Fibroblast of the aortic adventitia (primary cell): ENCODE measurements at places on chromosomes 4 and X.

DNA sequence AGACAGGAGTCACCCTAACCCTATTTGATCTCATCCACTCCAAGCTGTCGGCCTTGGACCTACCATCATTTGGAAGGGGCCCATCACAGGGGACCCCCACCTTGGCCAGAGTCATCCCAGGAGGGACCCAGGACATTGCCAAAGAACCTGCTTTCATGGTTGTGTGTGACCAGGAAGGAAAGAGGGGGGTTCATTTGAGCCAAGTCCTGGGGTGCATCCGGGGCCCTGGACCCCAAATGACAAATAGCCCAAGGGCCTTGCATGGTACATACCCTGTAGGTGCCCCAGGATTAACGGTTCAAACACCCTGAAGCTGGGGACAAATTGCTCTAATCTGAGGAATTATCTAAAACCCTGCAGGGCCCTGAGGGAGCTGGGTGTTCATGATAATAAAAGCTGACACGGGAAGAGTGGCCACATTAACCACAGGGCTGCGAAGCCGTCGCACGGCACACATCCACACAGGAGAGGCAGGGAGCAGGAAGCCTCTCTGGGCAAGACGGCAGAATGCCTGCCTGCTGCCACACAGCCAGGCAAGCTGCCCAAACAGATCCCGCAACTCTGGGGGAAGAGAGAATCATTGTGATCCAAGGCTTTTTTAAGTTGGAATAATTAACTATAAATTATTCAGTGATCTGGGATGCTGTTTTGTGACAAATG lies 28.2 kb upstream of the PPP2R2C start:
- no peak for DNase-seq

- no peak for DNase-seq
These were observed 502.9 kb upstream of the PCDH10 start for GRCh38 chr4:132646186-132646585.

DNA sequence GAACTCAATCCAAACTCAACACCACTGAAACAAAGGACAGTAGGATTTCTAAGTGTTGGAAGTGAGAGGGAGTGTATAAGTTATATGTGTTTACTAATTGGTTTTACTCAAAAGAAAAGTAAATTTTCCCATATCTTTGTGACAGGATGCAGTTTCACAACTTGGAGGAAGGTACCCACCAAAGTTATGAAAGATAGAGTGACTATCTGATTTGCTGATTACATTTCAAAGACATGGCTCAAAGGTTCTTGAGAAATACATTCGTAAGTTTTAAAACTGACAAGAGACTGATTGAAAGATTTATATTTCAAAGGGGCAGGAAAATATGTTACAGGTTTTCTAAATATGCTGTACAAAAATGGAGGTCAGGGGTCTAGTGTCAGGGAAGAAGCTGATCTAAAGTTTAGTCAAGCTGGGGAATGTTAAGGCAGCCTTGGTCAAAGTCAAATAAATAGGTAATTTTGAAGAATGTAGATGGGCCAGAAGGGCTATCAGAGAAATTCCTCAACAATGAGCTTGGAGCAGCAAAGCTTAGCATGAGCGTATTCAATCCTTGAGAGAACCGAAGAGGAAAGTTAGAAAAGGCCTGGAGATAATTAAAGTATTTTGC lies 9.7 kb upstream of the COMMD8 start:
- DNase-seq = no peak

- DNase-seq = peak; percentile 72
These were observed 49.5 kb downstream of the RGS12 start for GRCh38 chr4:3342182-3342854.

GRCh38 chrX:45758319-45758718 lies 557.6 kb upstream of the DIPK2B start:
- DNase-seq = peak; percentile 91

DNA sequence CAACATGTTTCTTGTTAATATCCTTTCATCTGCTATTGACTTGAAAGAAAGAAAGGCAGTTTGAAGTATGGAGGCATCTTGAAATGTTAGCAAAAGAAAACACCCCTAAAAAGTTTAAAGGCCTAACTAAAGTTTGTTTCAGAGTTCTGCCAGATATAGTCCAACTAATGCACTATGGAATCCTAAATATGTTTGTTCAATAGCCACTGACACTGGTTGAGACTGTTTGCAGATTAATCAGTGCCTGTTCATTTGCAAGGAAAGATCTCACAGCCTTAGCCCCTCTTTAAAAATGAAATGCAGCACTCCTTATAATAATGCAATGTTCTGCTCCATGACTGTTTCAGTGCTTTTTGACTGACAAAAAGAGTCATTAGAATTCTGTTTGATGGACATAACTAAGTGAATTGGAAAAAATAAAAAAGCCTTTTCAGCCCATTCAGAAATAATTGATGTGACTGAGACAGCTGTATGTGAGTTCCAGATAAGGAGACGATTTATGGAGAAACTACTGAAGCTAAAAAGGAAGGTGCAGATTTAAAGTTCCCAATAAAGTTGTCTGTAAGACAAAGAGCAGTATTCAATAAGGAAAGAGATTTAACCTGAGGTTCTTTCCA lies 192.0 kb downstream of the PCDH7 start:
- DNase-seq = peak; percentile 43

- no peak for DNase-seq
These were observed 75.1 kb downstream of the TSPAN5 start for GRCh38 chr4:98583265-98583664.

- DNase-seq = no peak
These were observed 50.6 kb upstream of the SHOX start for GRCh38 chrX:580030-580429.

DNA sequence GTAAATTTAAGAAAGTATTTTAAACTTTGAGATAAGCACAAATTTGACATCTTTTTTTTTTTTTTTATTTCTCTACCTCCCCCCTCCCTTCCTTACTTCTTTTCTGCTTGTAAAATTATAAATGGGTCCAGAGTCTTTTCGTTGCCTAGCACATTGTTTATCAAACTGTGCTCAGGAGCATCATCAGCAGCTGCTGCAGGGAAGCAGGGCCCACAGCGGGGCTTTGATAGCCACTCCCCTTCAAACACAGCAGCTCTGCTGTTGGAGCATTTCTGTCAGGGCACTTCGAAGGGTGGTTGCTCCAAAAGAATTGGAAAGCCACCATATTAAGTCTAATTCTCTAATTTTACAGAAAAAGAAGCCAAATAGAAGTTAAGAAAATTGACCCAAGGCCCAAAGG lies 588.3 kb downstream of the SPRY1 start:
- DNase-seq = peak; percentile 52

DNA sequence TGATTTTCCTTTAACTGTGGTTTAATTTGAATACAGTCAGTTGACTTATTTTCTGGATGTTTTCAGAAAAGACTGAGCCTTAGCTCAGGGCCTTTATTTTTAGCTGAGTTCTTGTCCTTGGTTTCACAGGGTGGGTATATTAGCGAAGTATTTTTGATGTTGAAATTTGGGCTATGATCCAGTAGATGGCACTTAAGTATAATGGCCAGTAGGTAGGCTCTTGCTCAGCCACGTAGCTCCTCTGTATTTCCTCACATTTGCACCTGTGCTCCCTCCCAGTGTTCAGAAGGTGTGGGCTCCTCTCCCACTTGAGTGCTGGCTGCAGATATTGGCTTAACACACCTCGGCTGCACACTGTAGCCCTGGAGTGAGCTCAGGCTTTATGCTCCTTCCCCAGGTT lies 549.9 kb upstream of the AMOT start:
- DNase-seq = no peak

GRCh38 chrX:65900850-65901844 lies 138.7 kb downstream of the VSIG4 start:
- DNase-seq = no peak

GRCh38 chr4:5465529-5465928 lies 242.8 kb downstream of the EVC2 start:
- DNase-seq = no peak

- DNase-seq = no peak
These were observed 18.0 kb downstream of the TRAPPC2 start for GRCh38 chrX:13716455-13716854.

GRCh38 chrX:56309881-56310280 lies 77.7 kb downstream of the KLF8 start:
- DNase-seq = no peak

- DNase-seq = no peak
These were observed 1.5 kb downstream of the SASH3 start for GRCh38 chrX:129781134-129781672.

- DNase-seq = no peak
These were observed 336.1 kb downstream of the UNC5C start for GRCh38 chr4:95212692-95213091.

DNA sequence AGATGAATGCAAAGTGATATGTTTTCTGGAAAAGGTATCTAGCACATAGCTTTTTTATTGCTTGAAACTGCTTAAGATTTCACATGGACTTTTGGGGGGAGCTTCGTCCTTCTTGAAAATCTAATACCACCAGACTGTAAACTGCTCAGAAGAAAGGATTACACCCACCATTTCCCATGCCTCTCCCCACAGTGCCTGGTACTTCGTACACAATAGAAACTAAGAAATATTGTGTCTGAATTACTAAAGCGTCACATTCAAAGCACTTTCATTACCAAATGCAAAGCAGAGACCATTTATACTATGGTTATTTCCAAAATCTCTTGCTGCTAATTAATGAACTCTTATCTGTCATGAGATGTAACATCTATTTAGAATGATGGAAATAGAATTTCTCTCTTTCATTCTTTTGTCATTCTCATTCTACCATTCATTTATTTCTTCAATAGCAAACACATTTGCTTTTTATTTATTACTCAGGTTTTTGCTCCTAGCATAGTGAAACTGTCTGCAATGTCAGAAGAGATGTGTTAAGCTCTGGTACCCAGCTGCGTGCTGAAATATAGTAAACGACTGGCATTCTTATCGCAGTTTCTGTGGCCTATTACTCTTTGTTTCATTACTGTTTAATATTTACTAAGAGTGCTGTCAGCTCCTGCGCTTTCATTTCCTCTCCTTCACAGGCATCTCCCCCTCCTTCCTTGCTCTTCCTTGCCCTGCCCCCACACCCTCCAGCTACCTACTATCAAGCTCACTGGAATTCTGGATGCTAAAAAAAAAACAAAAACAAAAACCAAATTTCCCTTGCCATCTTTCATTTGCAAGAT lies 51.4 kb upstream of the RAPGEF2 start:
- DNase-seq = no peak

DNA sequence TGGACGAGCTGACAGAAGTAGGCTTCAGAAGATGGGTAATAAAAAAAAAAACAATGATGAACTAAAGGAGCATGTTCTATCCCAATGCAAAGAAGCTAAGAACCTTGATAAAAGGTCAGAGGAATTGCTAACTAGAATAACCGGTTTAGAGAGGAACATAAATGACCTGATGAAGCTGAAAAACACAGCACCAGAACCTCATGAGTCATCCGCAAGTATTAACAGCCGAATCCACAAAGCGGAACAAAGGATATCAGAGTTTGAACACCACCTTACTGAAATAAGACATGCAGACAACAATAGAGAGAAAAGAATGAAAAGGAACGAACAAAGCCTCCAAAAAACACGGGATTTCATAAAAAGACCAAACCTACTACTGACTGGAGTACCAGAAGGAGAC lies 10.5 kb downstream of the NELFA start:
- DNase-seq = no peak

- DNase-seq = peak; percentile 35
These were observed 59.2 kb upstream of the ZC4H2 start for GRCh38 chrX:65035446-65035770.

DNA sequence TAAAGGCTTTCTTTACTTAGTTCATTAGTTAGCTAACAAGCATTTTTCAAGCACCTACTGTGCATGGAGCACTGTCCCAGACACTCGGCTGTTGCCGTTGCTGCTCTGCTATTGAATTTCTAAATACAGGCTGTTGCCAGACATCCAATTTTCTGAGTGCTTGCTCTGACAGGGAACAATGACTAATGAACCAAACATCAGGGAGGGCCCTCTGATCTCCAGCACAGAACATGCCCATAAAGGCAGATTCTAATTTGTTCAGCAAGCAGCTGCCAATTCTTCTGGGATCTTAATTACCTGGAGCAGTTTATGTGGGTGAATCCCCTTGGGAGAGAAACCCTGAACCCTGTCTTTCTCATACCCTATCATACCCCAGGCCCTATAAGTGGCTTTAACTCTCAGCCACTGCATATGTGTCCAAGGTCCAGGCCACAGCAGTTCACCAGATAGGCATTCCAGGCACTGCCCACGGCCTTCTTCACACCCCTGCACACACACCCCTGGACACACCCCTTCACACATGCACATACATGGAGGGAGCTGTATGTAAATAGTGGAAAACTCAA lies 27.9 kb downstream of the TSC22D3 start:
- DNase-seq = peak; percentile 59

DNA sequence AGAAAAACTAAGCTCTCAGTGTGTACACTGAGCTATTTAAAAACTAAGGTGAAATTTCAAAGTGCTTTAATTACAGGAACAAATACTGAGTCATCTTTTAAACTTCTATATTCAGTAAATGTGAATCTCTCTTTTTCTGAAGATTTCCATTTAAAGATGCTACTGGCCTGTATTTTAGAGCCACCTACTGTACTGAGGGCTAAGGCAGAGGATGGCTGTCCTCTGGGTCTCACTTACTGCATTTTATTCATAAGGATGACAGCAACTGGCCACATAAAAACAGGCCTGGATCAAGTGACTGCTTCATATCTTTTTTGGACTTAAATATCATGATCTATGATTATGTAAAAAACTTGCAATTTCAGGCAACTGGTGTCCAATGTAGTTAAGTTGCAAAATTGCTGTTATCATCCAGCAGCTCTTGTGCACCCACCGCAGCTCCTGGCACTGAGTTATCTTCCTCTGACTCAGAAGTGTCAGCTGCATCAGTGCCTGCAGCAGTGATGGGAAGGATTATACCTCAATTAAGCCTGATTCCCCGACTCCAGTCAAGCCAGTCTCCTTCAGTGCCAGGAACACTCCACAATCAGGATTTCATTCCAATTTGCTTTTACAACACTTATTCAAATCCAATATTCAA lies 1073.7 kb downstream of the PDHA2 start:
- DNase-seq = no peak

DNA sequence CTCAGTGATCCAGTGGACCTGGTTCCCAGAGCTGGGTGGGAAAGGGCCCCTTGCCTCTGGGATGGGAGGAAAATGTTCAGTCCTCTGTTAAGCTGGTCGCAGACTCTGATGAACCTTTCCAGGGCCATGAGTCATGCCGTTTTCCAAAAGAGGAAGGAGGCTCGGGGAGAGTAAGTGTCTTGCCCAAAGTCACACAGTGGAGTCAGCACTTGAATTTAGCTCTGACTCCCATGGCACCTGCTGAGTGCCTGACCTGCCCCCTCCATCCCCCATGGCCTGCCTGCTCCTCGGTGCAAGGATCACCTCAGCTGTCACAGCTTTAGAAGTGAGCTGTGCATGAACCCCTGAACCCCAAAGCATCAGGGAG lies 14.0 kb upstream of the KIAA0232 start:
- peak; percentile 47 for DNase-seq

DNA sequence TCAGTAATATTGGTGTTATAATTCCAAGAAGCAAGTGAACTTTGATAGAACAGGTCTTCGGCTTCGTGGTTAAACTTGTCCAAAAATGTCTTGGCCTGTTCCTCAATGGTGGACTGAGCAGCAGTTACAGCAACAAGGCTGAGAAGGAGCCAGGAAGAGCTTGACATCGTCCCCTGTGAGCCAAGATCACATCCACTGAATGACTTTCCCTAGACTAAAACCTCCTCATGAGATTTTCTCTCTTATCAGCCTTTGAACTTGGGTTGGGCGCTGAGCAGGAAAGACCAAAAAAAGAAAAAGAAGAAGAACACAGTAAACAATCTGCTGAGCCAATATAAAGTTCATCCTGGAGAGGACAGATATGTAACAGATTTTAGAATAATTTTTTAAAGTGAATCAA lies at the start of gene ACE2:
ACE2 (minus strand) TSS at position 216 of the 400 bp plus-strand sequence; CDS start at position 167, 49 bp downstream.
- DNase-seq = no peak

- DNase-seq = no peak
These were observed 218.6 kb upstream of the ADGRL3 start for GRCh38 chr4:60981534-60981933.
